Posterior vena cava (tissue), 2 donors: ENCODE measurements at places on chromosomes 13 and 19.

DNA sequence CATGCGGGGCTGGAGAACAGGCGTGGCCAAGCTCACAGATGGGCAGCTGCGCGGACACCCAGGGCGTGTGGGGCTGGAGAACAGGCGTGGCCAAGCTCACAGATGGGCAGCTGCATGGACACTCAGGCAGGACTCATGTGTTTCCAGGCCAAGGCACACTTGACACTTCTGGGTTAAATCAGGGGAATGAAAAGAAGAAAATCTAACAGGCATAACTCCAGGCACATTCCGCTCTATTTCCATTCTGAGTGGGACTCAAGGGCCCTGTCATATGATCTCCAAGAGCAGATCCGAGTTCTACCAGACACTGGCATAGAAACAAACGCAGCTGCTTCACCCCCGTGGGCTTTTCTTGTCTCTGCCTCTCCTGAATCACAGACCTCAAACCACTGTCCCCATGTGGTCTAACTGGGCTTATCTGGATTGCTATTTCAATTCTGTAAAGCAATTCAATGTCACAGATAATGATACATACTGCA, 17.4 kb upstream of the C13orf46 start:
- peak; percentile 45 for DNase-seq

- DNase-seq, result no peak
Observed at GRCh38 chr19:10344780-10345179, 5.4 kb upstream of the ICAM3 start.

GRCh38 chr13:34000955-34001354, 183.0 kb downstream of the RFC3 start:
- no peak for DNase-seq

DNA sequence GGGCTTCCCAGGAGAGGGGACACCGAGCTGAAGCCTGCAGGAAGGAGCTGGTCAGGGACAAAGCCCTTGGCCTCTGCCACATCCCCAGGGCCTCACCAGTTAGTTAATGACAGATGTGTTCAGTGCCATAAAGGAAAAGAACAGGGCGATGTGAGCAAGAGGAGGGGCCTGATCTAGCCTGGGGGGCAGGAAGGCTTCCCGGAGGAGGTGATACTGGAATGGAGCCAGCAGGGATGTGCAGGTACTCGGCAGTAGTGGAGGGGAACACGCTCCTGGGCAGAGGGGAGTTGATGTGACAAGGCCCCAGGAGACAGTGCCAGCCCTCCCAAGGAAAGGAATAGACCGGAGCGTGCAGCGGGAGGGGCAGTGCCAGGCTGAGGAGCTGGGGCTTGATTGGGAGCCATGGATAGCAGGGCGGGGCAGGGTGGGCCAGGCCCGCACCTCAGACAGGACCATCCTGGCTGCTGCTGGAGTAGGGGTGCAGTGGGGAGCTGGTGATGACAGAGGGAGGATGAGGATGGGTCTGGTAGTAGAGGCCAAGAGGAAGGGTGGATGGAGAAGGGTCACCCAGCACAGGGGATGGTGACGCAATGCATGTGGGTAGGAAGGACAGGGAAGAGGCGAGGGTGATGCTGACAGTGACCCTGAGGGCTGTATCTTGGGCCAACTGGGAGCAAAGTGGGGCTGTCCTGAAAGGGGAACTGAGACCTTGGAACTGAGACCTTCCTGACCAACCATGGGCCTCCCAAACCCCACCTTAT, 4.1 kb downstream of the C19orf33 start:
- DNase-seq, result no peak

DNA sequence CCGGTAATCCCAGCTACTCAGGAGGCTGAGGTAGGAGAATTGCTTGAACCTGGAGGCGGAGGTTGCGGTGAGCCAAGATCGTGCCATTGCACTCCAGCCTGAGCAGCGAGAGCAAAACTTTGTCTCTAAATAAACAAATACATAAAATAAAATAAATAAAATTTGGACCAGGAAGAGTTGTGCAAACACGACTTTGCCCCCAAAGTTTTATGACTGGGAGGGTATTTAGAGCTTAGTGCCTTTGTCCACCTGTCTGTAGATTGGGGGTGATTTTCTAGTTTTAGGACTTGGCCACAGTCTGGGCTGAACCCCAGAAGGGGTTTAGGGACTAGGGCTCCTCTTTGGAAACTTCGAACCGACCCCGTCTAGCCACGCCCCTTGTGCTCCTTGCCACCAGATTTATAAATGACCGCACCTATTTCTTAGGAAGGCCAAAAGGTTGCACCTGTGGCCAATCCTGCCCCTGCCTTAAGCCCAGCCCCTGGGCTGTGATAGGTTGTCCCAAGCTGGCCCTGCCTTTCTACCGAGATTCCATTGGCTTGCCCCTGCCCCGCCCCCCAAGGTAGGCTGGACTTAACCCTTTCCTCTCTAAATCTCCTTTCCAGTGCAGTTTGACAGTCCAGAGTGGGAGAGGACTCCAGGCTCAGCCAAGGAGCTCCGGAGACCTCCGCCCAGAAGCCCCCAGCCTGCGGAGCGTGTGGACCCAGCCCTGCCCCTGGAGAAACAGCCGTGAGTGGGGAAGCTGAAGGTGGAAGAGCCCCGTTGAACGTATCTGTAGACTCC, 5.3 kb downstream of the SHD start:
- DNase-seq, result no peak

DNA sequence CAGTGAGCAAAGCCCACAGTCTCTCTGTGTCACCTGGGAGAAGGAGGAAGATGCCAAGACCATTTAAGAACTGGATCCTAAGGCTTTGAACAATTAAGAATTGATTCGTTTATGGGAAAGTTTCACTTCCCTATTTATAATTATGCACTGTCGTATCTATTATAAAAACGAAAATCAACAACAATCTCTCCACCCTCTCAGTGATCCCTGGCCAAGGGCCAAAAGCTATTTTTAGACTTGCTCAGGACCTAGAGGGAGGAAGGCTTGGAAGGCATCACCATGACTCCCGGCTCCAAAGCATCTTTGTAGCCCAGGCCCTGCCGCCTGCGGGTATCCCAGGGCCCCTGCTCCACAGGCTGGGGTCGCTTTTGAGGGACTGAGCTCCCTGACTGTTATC, 1.3 kb downstream of the RHPN2 start:
- no peak for DNase-seq

- DNase-seq, result no peak
Observed at GRCh38 chr19:9043524-9043923, 33.3 kb upstream of the MUC16 start.
